ENCODE measurements at places on chromosomes 3 and 15.

GRCh38 chr3:177190756-177191681, 6.3 kb downstream of the TBL1XR1 start:
- no peak for DNase-seq

GRCh38 chr3:142602619-142603385, 6.6 kb downstream of the PLS1 start:
- no peak for DNase-seq

- no peak for DNase-seq
Observed at GRCh38 chr3:100124201-100124761, 10.0 kb upstream of the FILIP1L start.

GRCh38 chr3:156253150-156253549, 132.8 kb downstream of the KCNAB1 start:
- no peak for DNase-seq

DNA sequence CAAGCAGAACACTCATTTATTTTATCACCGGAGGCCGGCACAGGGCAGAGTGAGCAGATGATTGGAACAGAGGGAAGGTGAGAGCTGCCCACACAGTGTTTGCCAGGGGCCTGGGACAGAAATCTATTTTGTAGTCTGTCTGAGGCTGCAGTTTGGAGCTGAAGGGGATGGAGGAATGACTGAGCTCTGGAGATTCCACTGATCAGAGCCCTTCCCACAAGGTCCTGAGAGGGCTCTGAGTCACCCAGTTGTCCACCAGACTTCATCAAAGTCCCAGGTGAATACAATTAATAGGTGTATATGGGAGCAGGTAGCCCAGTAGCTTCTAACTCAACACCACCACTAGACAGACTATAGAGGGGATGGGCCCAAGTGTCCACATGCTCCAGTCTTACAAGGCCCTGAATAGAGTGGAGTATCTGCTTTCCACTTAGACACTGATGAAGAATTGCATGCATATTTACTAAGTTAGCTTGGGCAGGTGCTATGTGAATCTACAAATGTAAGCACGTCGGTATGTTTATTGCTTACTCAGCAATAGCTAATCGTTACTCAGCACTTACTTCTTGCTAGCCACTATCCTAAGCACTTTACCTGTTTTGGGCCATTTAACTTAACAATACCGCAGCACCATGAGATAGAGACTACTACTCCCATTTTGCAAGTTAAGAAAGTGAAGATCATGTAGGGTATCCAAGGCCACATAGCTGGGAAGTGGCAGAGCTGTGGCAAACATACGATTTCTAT, 2.7 kb upstream of the STARD5 start:
- no peak for DNase-seq

- DNase-seq = no peak
Observed at GRCh38 chr15:56496635-56497034, 31.7 kb upstream of the MNS1 start.

- no peak for DNase-seq
Observed at GRCh38 chr15:34812369-34812768, 17.0 kb upstream of the ACTC1 start.

DNA sequence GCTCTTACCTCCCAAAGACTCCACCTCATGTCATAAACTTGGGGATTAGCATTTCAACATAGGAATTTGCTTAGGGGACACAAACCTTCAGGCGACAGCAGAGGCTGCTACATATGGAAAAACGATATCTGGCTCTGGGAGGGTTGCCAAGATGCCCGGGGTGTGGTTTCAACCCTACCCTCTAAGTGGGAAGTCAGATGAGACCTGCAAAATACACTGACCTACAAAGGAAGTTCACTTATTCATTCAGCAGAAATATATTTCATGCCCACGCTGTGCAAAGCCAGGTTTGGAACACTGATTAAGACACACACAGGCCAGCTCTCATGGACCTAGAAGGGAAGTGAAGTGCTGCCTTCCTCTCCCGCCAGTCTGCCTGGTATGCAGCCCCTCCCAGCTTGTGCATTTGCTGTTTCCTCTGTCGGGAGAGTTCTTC, 239.3 kb downstream of the FEZF2 start:
- no peak for DNase-seq

GRCh38 chr15:65550681-65551098, 20.4 kb downstream of the HACD3 start:
- no peak for DNase-seq

GRCh38 chr3:42853056-42853455, 22.6 kb downstream of the CYP8B1 start:
- no peak for DNase-seq

DNA sequence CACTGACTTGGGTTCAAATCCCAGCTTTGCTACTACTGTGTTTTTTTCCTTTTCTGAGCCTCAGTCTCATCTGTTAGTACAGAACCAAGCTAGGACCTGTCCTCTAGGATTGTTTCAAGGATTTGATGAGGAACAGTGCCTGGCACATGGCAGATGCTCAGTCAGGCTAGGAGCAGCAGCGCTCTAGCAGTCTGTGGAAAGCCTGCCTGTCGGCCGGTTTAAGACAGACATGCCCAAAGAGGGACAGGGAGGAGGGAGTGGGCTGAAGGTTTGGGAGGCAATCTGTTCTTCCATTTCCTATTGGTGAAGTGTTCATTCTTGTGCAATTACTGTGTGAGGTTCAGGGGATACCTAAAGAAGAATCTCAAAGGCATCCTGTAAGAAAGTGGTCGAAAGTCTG, 35.1 kb upstream of the RGMA start:
- no peak for DNase-seq

DNA sequence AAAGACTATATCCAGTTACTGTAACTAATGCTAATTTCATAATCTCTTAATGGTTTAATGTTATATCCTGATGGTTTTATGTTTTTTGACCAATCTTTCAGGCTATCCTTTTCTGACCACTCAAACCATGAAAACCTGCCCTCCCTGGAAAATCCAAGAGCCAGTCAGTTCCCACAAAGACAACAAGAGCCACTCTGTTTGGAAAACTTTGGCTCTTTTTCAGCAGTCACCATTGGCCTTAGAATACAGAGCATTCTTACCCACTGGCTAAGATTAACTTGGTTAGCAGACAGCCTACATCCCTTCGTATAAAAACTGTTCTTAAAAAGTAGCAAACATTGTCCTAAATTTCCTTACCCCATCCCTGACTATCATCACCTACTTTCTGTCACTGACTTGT, 32.9 kb downstream of the ALCAM start:
- DNase-seq = no peak

DNA sequence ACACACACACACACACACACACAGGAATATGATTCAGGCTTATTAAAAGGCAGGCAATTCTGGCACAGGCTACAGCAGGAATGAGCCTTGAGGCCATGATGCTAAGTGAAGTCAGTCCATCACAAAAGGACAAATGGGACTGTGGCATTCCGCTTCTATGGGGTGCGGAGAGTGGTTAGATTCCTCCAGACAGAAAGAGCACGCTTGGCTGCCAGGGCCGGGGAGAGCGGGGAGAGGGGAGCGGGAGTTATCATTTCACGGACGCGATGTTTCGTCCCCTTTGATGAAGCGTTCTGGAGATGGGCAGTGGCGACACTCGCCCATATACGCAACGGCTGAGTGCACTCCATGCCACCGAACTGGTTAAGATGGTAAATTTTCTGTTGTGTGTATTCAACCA, 58.5 kb upstream of the FAM174B start:
- DNase-seq = no peak

GRCh38 chr3:188776447-188776846, 395.3 kb upstream of the TPRG1 start:
- no peak for DNase-seq

GRCh38 chr15:79644091-79644490, 212.0 kb downstream of the MINAR1 start:
- peak; percentile 27 for DNase-seq
